ENCODE measurements at places on chromosomes 7 and 10.
A peak's percentile ranks its signal among the peaks of the same experiment; 100 is the strongest.

DNA sequence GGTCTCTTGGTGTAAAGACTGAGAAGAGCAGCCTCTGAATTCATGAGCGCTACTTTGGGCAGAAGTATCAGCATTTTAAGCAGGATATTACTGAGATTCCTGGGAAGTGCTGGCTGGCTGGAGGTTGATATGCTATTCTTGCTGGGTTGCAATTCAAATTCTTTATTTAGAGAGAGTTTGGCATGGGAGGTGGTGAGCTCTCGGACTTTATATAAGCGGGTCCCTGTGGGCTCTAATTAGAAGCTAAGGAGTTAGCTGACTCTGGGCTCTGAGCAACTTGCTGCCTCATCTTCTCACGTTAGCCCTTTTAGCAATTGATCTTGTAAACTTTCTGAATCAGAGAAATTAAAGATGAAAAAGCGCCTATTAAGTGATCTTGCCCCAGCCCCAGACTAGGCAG lies 430.9 kb downstream of the SORCS3 start:
- no peak for DNase-seq

- peak; percentile 90 for DNase-seq
Observed at GRCh38 chr10:13717936-13718772, 131.4 kb downstream of the PRPF18 start.

- no peak for DNase-seq
Observed at GRCh38 chr7:121002048-121002756, 13.7 kb downstream of the CPED1 start.

DNA sequence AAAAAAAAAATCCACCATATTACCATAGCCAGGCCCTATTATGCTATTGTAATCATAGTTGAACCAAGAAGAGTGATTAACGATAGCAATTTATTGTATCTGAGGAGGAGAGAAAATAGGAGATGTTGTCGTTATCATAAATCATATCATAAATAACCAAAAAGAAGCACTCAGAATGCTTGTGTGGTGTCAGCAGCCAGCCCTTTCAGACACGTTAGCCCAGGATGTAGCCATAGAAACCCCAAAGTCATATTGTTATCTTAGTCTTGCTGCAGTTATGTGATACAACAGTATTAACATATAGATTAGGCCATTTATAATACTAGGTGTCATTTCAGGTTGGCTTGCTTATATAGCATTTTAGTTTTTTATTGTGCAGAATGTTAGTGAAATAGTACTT lies 102.2 kb upstream of the GATA3 start:
- no peak for DNase-seq

DNA sequence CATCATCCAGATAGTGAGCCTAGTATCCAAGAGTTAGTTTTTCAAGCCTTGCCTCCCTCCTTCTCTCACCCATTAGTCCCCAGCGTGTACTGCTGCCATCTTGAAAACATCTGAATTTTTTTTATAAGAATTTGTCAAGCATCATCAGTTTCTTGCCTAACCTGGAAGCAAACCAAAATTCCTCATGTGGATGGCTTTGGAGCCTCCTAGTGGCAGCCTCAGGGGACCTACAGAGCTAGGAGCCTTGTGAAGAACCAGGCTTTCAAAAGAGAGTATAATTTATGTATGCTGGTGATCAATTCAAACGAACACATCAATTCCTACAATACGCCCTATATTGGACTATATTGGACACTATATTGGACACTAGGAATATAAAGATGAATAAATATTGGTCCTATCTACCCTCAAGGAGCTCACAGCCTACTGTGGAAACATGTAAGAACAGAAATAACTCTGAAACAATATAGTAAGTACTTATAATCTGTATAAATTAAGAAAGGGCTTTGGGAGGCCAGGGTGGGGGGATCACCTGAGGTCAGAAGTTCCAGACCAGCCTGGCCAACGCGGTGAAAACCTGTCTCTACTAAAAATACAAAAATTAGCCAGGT lies 63.4 kb downstream of the HPSE2 start:
- peak; percentile 68 for DNase-seq

GRCh38 chr10:1301143-1301542 lies 245.0 kb downstream of the WDR37 start:
- DNase-seq, result no peak

DNA sequence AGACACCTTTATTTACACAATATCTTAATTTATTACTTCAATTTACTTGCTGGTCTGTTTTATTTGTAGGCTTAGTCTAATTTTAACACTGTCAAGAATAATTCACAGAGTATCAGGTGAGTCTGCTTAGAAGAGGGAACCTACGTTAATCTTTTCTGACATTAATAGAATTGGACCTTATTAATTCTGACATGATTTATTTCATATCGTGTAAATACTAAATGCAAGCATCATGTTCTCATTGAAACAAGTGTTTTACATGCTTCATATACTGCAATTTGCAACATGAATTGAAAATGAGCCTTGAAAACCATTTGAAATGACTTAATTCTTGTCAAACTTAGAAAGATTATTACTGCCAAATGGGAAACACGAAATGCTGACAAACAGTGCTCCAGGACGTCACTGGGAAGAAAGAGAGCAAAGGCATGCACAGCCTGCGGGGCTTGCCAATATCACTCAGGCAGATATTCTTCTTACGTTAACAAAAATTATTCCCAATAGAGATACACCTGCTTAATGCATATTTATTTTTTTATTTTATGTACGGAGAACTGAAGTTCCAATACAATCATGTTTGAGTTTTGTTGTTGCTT lies 282.0 kb upstream of the AKR1E2 start:
- no peak for DNase-seq

GRCh38 chr7:128415217-128415785 lies 5.5 kb upstream of the IMPDH1 start:
- DNase-seq, result no peak

GRCh38 chr10:5663692-5664427 lies 2.5 kb downstream of the ASB13 start:
- no peak for DNase-seq

- DNase-seq, result no peak
Observed at GRCh38 chr10:35400595-35401268, 64.4 kb downstream of the CCNY start.

DNA sequence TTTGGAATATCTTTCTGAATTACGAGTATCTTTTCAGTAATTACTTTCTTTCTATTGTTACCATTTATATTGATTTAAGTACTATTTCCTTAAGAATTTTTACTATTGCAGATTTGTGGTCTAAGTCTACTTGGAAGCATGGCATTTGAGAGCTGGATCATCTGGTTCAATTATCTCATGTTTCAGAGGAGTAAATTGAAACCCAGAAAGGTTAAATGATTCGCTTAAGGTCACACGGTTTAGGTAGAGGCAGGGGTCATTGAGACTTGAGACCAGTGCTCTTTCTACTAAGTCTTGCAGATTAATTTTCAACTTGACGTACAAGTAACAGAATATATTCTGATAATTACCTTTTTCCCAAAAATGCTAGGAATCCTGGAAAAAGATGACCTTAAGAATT lies 109.2 kb upstream of the GLCCI1 start:
- DNase-seq, result no peak

GRCh38 chr7:127891854-127892438 lies 139.3 kb downstream of the LRRC4 start:
- DNase-seq, result no peak

DNA sequence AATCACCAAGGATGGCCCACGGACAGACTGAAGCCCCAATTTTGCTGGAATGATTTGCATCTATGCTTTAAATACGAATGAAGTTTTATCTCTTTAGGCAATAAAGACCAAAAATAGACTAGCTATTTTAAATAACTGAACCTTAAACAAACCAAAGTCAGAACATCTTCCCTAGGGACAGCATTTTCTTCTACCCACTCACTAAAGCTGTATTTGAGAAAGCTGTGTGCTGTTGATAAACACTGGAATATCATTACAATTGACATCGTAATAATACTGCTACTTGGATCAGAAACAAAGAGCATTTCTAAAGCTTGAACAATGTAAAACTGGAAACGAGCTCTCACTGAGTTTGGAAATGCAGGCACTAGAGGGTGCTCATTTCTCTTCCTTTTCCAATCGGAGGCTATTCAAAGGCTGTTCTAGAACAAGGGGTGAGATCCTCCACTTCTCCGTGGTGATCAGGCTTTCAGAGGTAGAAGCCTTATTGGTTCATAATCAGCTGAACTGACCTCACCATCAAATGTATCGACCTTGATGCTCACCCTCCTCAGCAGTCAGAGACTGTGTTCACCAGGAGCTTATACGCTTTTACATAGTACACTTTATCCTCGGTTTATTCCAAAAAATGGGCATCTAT lies 225.3 kb upstream of the PRSS1 start:
- no peak for DNase-seq

GRCh38 chr7:45944058-45944457 lies 23.0 kb upstream of the IGFBP3 start:
- DNase-seq, result peak; percentile 89

DNA sequence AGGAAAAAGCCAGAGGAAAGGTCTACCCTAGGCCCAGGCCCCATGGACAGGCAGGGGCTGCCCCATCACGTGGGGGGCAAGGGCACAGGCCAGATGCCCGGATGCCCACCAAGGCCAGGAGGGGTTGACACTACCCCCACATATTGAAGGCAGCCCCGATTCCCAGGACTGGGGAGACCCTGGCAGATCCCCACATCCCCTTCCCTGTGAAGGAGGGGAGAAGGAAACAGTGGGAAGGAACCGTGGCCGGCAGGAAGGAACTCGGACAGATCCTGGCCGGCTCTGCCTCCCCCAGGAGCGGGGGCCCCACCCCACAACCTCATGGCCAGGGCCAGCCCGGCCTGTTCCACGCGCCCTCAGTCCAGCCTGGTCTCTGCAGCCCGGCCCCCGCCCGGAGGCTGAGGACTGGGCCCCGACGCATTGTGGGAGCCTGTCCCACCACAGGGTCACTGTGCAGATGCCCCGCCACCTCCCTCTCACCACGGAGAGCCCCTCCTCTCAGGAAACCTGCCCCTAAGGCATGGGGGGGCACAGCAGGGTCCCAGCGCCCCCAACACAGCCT lies 41.3 kb downstream of the PAPOLB start:
- DNase-seq, result no peak

GRCh38 chr10:67725567-67725966 lies 29.6 kb upstream of the CTNNA3 start:
- no peak for DNase-seq

DNA sequence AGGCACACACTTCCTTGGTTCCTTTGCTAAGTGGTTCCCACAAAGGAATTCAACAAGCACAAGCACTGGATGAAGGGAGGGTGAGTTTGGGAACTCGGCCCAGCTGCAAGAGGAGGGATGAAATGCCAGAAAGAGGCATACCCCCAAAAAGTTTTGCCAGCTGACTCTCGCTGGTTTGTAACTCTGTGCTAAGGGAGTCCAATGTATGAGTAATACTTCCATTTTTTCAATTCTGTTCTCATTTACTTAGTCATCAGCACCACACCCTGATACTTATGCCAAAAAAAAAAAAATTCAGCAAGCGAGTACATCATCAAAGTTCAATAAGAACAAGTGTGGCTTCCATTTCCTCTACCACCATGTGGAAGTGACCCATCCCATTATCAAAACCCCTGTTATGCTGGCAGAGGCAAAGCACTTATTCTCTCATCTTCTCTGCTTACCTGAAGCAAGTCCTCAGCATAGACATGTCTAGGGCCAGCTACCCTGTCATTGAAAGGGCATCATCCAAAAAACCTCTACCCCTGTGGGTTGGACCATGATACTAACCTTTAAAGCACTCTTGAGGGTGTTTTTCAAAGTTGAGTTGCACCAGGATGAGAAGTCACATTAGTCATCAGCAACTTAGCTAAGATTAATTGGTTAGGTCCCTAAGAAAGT lies 6.9 kb upstream of the HYCC1 start:
- no peak for DNase-seq

DNA sequence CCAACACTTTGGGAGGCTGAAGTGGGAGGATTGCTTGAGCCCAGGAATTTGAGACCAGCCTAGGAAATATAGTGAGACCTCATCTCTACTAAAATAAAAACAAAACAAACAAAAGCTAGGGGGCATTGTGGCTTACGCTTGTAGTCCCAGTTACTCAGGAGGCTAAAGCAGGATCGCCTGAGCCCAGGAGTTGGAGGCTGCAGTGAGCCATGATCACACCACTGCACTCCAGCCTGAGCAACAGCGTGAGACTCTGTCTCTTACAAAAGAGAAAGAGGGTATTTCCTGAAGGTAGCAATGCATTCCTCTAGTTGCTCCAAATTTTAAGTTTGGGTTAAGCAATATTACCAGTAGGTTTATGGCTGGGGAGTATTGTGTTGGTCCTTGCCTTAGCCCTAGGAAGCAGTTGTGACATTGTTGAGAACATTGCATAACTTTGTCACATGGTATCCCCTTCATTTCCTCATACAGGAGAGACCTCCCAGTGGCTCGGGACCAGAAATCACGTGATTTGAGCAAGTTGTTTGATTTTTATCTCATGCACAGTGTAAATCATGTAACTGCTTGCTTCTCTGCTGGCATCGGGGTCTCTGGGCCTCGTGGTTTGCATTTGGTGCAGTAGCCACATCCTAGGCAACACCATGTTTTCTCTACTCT lies 23.3 kb upstream of the SMARCD3 start:
- peak; percentile 49 for DNase-seq

GRCh38 chr7:104059103-104059502 lies 69.6 kb upstream of the RELN start:
- no peak for DNase-seq

DNA sequence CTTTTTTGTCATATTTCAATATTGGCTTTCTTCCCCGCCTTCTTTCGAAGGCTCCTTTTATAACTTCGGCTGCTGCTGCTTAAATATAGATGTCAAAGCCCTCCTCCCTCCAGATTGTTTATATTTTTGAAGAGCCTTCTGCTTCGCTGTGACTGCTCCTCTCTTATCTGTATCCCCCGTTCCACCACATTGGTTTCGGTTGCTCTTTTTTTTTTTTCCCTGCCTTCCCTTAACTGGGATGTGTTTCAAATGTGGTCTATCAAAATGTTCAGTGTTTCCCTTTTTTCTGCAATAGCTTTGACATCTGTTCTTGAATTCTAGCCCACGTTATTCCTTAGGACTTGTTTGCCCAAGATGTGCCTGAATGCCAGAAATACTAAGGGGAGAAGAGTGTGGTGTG lies 96.4 kb downstream of the CUX1 start:
- DNase-seq, result no peak

GRCh38 chr10:97483921-97484320 lies 14.3 kb downstream of the MMS19 start:
- no peak for DNase-seq

DNA sequence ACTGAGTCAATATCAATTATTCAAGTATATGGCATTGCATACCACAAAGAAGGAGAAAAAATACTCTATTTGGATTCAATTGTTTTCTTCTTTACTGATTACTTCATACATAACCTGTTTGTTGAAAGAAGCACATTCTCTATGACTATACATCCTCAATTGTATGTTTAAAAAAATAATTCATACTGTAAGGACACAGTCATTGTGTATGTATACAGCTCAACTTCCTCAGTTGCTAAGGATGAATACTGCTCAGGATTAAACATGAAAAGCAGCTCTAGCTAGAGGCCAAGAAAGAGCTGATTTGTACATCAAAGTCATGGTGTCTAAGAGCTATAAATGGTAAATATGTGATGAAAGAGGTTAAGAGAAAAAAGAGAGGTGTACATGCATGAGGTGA lies 15.8 kb upstream of the BPGM start:
- DNase-seq, result no peak
